ENCODE measurements at places on chromosomes 2 and 18.

GRCh38 chr2:173631127-173631460, 276.4 kb downstream of the CDCA7 start:
- DNase-seq: no peak

GRCh38 chr2:161243312-161243711, 64.9 kb upstream of the PSMD14 start:
- DNase-seq: no peak

DNA sequence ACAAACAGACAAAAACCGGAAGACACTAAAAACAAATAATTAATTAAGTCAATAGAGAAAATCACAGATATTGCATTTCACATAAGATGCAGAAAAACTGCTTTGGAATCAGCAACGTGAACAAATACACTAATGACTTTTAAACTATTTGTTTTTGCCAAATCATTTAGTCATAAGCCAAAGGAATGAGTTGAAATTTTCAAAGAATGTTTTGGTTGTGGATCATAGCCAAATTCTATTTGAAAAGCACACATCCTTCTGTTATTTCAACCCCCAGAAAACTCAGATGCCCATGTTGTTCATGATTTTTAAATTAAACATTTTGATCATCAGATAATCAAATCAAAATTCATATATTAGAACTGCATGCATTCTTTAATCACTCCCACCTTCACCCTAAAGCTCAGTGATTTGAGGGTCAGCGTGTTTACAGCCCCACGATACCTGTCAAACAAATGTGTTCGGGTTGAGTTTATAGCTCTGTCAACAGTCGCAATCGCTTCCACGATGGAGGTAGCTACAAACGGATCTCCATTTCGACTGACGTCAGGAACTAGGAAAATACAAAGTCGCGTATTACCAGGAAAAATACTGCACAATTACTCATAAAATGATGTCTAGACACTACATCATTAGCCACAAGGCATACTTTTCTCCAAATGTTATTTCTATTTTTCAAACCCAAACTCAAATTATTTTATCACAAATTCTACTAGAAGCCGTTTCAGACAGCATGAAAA, 90.2 kb downstream of the PXDN start:
- no peak for DNase-seq

DNA sequence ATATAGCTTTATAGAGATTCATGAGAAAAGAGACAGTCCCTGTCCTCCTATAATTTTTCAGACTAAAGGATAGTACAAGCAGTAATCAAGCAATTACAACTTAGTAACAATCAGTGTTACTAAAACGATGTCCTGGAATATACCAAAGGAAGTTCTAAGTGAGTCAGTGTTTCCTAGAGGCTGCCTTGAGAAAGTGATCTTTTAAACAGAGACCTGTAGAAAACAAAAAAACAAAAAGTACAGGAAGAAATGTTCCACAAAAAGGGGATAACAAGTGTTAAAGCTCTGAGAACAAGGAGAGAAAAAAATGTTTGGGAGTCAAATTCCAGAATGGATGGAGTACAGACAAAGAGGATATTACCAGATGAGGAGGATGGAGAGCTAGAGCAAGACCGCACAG, 556.4 kb downstream of the ERBB4 start:
- no peak for DNase-seq

DNA sequence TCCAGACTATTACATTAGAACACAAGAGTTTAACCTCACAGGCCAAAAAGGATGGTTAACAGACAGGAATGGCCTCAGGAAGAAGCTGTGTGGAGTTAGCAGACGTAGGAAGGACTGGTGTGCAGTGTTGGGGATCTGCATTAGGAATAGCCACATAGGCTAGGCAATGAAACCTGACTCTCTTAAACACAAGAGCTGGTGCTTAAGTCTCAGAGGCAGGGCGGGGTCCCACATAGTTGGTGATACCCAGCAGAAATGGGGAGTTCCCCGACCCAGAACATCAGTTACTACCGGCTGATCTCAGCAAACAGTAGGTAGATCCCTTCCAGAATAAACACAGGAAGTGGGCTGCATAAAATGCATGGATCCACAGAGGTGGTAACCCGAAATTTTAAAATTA, 64.1 kb downstream of the CCDC93 start:
- DNase-seq: no peak

- DNase-seq: no peak
These were observed 966 bp downstream of the ADCY3 start for GRCh38 chr2:24919037-24919505.

DNA sequence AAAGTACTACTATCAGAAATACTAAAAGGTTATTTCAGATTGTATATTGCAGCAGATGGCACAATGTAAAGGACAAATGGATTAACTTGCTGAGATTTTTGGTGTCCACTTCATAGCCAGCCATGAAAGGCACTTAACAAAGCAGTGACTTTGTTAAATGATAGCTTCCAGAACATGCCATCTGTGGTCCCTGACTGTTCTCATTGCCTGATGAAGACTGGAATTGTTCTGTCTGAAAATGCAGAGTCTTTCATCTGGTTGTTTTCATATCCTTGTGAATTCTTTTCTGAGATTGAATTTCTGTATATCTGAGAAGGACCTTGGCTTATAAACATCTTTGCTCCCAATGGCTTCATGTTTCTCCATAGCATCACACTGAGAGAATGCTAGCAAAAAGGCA, 44.4 kb upstream of the LRRTM1 start:
- DNase-seq: no peak

DNA sequence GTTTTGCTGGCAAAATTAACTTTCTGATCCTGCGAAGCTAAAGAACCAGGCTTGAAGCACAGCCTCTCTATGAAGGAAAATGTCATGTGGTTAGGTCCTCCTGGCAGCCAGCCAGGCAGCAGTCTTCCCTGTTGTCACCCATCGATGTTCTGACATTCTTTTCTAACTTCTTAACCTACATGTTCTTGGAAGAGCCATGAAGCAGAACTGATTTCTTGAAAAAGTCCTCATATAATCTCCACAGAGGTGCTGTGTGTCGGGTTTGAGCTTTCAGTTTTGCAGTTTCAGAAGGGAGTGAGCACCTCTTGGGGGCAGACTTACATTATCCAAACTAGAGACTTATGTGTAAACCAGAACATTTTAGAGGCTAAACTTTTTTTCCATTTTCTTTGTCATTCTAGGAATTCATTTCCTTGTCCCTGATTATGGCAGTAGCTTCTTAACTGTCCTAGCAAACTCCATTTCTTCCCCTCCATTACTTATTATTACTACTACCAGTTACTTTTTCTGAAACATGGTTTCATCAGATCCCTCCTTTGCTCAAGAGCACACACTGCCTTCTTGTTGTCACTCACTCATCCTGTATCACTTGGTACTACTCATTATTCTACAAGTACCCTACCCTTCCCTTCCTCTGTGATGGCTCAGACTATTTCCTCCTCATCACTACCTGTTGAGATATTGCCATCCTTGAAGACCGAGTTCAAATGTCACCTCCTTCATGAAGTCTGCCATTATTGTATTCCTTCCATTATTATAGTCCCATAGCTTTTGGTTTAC, 31.1 kb downstream of the DOK1 start:
- DNase-seq: no peak

GRCh38 chr2:24105816-24106215, 17.3 kb downstream of the PFN4 start:
- DNase-seq: no peak

GRCh38 chr18:148841-149240, 9.5 kb upstream of the USP14 start:
- no peak for DNase-seq

GRCh38 chr2:102340778-102341177, 14.8 kb upstream of the IL18R1 start:
- DNase-seq: no peak

GRCh38 chr2:45653122-45653913, 1.8 kb downstream of the PRKCE start:
- no peak for DNase-seq

DNA sequence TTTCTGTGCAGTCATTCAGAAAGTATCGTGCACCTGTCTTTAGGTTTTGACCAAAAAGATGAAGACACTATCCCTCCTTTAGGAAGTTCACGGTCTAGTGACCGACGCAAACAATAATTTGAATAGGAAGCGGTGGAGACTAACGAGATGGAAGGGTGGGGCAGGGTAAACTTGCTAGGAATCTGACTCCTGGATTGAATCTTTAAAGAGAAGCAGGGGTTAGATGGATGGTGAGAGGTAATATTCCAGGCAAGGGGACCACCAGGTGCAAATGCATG, 651 bp upstream of the TXNL1 start:
- DNase-seq: no peak

- DNase-seq: no peak
These were observed 198.4 kb downstream of the EIPR1 start for GRCh38 chr2:3179208-3179607.

GRCh38 chr18:76558881-76559667, 64.0 kb upstream of the ZNF516 start:
- DNase-seq: no peak

GRCh38 chr2:54878182-54878581, 154.7 kb downstream of the EML6 start:
- DNase-seq: no peak

DNA sequence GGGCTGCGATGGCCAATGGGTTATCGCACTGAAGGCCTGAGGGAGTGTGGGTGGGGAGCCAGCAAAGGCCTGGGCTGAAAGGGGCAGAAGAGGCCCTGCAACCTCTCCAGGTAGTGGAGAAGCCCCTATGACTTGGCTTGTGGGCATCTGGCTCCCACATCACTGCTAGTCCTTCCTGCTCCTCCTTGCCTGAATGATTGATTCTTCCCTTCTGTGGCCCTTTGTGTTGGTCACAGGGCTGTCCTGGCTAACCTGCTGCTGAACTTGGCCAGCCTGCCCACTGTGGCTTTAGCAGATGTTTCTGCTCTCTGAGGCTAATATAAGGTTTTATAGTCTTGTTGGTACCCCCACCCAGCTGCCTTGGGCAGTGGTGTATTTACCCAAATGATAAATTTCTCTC, 136.2 kb upstream of the ALPP start:
- no peak for DNase-seq

Data from mesothelial cell of epicardium (in vitro differentiated cells).